WTC11 (cell line): ENCODE measurements at places on chromosomes 2 and 18. TPM values are rescaled to one million over a fixed set of nuclear protein-coding genes. Genes with fewer than 3 reads are reported as not detected.

DNA sequence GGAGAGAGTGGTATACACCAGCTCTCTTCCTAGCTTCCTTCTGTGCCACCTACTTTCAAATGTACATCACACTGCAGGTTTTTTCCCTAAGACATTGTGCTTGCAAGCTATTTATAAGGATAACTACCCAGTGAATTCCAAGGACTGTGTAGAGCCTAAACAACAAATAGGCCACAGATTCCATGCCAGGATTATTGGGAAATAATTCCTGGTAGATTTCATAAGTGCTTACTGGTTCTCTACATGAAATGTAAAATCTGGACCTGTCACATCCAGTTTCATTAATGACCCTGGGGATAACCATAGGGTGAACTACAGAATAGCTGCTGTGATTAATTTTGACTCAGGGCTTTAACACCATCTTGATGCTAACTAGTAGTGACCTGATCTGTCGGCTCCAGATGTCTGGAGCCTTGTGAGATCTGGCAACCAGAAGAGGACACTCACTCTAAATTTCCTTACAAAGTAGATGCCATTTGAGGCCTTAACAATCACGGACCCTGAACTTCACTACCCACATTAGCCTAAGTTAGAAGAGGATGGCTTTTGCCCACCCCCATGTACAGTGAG lies 34.3 kb upstream of the LGALSL start:
- no peak for DNase-seq

Gene PLB1
- 0.27 to 0.44 TPM (median 0.39 TPM) in 3 replicates for total RNA-seq

- peak; percentile 81 for DNase-seq
These were observed 10.1 kb downstream of the CPLX4 start for GRCh38 chr18:59308248-59308937.

GRCh38 chr2:211454679-211455078 lies 898.3 kb downstream of the CPS1 start:
- no peak for DNase-seq

DNA sequence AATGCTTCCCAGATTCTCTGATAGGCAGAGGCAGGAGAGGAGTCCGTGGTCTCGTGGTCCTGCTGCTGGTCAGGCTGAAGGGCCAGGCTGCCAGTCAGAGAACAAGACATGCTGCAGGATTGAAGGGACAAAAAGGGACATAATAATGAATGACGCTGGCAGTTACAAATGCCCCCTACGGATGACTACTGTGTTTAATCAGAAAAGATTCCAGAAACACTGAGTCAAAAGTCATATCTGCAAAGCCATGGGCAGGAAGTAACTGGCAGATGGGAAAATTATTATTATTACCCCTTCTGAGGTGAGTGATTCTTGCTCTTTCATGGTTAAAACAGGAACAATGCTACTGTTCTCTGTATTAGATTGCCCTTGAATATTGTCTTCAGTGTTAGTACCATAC lies 19.0 kb downstream of the LCT start:
- no peak for DNase-seq

DNA sequence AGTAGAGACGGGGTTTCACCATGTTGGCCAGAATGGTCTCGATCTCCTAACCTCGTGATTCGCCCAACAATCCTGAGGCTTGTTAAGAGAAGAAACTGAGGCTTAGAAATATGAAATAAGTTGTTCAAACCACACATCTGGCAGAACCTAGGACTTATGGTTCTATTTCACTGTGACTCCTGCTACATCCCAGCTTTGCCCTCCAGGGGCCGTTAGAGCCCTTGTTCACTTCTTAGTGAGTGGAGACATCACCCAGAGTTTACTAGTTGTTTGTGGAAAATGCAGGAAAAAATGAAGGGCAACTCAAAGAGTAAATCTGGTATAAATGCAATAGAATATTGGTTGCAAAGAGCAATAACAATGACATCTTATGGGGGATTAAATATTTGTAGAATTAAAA lies 43.9 kb downstream of the MARCHF4 start:
- peak; percentile 17 for DNase-seq
